ENCODE measurements at places on chromosomes 4 and X.

DNA sequence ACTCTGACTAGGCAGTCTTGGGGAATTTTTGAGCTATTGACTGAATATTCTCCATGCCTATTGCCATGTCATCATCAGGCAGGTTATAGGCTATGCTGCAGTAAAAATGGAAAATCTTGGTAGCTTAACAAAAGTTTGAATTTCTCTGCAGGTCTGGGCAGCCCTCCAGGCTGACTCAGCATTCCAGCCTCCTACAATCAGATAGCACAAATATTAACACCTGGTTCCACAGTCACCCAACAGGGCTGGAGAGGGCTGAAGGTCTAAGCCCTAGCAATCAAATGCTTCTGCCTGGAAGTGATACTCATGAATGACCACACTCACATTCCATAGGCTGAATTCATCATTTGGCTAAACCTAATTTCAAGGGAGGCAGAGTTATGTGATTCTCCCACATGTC is 9.6 kb upstream of the PPP3CA start:
- DNase-seq = peak; percentile 93

DNA sequence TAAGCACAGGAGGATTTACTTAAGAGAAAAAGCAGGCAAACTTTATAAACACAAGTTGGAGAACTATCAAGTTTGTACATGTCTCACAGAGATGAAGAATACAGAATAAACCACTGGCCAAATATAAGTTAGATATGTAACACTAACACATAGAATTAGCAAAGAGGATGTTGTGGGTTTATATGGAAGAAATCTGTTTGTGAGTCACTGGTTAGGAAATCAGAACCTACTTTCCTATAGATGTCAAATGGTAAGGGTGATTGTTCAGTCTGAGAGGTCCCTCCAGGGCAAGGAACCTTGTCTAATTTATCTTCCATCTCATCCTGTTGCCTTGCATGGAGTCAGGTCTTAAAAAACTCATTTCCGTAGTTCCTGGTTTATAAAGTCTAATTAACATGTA is 14.8 kb upstream of the ART3 start:
- DNase-seq = no peak

DNA sequence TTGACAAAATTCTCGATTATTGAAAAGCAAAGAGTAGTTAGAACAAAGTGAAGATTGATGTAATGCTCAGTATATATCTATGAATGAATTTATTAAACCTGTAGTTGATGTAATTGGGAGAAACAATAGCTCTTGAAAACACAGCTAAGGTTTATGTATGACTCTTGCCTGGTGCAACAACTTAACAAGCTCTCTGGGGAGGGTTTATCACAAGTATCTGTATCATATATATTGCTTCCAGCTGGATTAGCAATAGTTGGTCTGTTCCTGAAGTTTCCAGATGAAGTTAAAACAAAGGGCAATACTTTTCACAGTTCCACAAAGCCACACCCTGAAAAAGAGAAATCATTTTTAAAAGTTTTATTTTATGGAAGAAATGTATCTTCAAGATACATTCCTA is 91.4 kb downstream of the ARSJ start:
- peak; percentile 17 for DNase-seq

GRCh38 chrX:110294087-110294486 is 23.8 kb downstream of the AMMECR1 start:
- no peak for DNase-seq

GRCh38 chr4:70895405-70895804 is 6.8 kb upstream of the MOB1B start:
- DNase-seq = no peak

GRCh38 chrX:108399418-108400165 is 38.6 kb downstream of the COL4A6 start:
- DNase-seq = no peak

GRCh38 chrX:130981836-130982235 is 76.3 kb upstream of the ARHGAP36 start:
- no peak for DNase-seq

GRCh38 chrX:9071031-9071650 is 37.2 kb upstream of the FAM9B start:
- DNase-seq = no peak

DNA sequence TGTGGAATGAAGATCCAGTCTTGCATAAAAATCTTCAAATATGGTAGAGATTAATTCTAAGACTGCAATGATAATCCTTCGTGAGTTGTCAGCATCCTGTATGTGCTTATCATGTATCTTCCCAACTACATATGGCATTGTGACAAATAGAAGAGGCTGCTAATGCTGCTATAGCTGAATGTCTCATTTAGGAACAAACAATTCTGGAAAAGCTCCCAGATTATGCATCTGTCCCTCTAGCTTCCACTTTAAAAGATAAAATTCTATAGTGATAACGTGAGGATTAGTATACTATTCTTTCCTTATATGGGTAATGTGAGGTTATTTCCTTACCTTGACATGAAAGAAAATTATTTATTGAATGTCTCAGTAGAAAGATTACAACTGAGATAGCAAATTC is 930.9 kb downstream of the DMD start:
- no peak for DNase-seq

- DNase-seq = peak; percentile 40
Measured at GRCh38 chr4:152896811-152897210, 39.3 kb upstream of the FHDC1 start.

DNA sequence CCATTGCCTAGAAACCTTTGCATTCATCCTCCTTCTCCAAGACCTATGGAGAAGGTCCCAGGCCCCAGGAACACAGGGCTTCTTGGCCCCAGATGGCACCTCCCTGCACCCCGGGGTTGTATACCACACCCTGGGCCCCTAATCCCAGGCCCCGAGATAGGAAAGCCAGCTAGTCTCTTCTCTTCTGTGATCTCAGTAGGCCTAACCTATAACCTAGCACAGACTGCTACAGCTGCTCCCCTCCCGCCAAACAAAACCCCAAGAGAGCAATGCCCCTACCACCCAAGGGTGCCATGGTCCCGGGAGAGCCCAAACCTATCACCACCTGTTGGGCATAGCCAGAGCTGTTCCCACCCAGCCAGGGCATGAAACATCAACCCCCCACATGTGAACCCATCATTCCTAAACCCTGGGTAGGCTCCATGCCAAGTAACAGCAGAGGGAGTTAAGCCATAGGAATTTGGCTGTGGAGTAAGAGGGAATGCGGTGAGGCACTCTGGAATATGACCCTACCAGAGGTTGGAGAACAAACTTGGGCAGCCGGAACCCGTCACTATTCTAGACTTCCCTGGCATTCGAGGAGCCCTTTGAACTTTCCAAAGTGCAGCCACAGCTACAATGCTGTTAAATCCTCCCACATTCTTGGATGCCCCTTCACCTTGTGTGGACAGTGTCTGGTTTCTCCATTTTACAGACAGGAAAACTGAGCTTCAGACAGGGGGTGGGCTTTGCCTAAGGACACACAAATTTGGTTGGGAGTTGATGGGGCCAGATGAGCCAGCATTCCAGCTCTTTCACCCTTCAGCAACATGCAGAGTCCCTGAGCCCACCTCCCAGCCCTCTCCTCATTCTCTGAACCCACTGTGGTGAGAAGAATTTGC is 10.9 kb upstream of the SASH3 start:
- DNase-seq = no peak

DNA sequence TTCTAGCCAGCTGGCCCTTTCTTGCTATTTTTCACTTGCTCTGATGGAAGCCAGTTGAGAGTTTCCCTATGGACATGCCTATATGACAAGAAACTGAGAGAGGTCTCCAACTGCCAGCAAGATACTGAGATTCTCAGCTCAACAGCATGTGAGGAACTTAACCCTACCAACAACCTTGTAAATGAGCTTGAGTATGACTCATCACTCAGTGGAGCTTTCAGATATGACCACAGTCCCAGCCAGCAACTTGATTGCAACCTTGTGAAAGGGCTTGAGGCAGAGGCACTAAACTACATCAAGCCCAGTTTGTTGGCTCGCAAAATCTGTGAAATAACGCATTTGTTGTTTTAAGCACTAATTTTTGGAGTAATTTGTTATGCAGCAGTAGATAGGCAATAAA is 175.8 kb downstream of the COMMD8 start:
- DNase-seq = no peak

DNA sequence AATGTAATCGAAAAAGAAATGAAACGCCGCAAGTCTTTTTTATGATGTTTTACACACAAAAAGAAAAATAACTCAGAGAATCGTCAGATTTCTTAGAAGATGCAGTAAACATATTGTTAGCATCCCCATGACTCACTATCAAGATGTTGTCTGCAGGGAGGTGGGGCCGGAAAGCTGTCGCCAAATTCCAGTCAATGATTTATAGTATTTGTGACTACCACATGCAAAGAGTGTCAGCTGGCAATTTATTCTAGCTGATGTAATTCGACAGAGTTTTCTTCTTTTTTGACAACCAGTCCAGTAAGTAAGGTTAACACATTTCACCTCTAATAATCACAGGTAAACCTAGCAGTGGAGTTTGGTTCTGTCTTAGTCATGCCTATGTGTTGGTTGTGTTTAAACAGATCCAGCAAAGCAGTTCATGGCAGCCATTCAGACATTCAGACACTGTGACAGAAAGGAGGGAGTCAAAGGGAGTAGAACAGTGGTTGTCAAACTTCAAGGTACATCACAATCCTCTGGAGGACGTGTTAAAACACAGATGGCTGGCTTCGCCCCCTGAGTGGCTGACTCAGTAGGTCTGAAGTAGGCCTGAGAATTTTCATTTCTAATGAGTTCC is 19.8 kb upstream of the PPP1R2C start:
- DNase-seq = peak; percentile 13

DNA sequence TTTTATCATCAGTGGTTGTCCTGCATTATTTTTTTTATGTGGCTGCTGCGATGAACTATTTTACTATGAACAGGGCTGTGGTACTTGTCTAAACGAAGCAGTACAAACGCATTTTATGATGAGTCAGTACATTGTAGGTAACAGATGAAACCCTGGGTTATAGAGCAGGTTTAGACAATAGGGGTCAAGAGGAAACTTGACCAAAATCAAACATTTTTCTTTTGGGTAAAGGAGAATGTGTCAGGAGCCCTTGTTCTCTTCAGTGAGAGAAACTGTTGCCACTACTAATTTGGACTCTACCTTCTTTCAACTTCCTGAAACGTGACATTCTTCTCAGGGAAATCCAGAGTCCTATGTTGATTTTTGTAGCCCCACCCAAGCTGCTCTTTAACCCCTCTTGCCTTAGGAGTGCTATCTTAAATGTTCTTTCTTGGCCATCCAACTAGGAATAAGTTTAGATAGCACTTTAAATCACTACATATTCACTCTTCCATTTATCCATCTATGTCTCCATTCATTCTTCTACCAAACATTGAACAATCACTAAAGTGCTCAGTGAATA is 415.8 kb upstream of the NR3C2 start:
- no peak for DNase-seq

DNA sequence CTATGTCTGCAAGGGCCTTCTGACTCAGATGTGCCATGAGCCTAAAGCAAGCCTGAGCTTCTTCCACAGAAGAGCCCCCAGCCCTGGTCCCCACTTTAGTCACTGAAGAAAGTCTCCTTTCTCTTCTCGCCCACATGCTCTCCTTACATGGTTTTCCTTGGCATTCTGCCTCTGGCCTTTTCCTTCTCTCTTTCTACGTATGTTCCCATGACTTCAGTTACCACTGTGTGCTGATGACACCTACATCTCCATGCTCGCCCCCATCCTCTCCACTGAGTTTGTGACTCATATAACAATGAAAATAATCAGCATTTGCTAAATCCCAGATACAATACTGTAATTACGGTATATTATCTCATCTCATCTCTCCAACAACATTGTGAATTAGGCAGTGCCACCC is 149.3 kb downstream of the AMMECR1 start:
- DNase-seq = no peak

- no peak for DNase-seq
Measured at GRCh38 chr4:35697210-35697736, 547.0 kb downstream of the ARAP2 start.
